ENCODE measurements at places on chromosomes 3 and 15. TPM values are rescaled to one million over a fixed set of nuclear protein-coding genes. Genes with fewer than 3 reads are reported as not detected.
A peak's percentile ranks its signal among the peaks of the same experiment; 100 is the strongest.

- DNase-seq: no peak
These were observed 63.2 kb downstream of the ASB7 start for GRCh38 chr15:100665570-100665969.

DNA sequence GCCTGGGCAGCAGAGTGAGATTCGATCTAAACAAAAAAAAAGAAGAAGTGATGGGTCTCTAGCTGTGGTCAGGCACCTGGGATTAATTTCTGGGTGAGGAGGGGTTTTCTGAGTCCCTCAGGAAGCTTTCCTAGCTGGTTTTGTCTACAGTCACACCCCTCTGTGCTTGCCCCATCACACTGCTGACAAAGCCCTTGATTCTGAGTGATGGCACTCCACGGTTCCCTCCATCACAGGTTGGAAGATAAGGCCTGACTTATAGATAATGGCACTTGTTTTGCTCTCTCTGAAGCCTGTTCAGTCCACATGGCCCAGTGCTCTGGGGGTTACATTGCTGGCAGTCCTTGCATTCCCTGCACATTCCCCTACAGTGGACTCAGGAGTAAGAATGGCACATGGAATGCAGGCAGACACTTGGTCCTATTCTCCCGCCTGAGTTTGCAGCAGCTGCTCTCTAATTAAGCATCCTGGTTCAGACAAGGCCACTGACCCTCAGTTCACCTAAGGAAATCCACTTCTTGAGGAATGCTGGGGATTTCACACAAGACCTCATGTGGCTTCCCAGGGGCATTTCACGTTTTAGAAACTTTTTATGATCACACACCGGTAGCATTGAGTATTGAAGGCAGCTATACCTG is 81.0 kb upstream of the NMNAT3 start:
- DNase-seq: peak; percentile 94

DNA sequence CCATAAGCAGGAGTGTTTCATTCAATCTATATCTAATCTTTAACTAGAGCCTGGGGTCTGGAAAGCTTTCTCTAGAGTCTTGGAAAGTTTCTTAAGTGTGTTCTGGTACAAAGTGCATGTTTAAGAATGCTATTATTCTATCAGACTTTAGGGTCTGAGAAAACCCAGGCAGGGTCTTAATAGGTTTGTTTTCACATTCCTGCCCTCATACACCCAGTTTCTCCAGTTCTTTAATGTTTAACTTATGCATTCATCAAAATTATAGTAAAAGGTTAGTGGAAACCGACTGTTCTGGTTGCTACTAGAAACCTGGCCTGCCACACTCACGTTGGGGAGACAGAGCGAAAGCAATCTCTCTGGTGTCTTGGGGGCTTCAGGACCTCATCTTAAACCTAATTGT is 102.9 kb upstream of the WDR72 start:
- no peak for DNase-seq

DNA sequence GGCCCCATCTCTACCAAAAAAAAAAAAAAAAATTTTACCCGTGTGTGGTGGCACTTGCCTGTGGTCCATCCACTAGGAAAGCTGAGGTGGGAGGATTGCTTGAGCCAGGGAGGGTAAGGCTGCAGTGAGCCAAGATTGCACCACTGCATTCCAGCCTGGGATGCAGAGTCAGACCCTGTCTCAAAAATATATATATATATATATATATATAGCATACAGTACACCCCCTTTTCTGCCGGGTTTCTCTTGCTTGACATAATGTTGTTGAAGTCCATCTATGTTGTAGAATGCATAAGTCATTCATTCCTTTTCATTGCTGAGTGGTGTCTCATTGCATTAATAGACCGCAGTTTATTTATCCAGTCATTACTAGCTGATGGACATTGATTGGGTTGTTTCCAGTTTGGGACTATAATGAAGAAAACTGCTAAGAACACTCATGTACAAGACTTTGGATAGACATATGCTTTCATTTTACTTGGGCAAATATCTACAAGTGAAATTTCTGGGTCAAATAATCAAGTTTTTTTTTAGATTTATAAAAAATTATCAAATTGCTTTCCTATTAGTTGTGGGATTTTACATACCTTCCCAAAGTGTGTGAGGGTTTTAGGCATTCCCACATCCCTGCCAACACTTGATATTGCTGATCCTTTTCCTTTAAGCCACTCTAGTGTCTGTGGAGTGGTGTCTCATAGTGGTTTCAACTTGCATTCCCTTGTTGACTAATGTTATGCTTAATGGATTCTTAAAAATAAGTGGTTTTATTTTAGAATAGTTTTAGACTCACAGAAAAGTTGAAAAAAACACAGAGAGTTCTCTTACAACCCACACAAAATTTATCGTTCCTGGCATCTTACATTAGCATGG is 2.1 kb upstream of the PRR20G start:
- peak; percentile 25 for DNase-seq

DNA sequence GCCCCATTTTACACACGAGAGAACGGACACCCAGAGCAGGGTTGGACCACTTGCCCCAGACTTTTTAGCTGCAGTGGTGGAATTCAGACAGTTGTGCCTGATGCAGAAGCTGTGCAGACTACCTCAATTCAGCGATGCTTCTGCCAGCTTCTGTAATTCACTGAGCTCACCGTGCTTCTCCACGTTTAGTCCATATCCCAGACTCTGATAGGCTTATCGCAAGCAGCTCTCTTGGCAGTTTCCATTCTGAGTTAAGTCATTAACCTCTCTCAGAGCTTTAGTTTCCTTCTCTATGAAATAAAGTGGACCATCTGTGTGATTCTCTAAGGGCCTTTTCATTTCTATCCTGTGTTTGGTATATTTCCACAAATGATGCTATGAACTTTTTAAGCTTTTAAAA is 37.1 kb downstream of the ABHD17C start:
- DNase-seq: no peak

DNA sequence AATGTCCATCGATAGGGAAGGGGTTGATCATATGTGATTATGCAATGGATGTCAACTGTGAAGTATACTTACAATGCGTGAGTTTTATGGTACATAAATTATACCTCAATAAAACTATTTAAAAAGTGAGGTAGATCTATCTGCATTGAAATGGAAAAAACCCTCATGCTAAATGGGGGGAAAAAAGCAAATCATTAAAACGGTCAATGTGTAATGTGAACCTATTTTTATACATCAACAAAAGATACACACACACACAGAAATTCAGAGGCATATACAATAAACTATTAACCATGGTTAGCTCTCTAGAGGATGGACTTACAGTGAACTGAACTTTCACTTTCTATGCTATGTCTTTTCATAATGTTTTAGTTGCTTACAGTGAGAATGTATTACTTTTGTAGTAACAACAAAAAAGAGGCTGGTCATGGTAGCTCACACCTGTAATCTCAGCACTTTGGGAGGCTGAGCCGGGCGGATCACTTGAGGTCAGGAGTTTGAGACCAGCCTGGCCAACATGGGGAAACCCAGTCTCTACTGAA is 23.1 kb downstream of the STIMATE start:
- no peak for DNase-seq

DNA sequence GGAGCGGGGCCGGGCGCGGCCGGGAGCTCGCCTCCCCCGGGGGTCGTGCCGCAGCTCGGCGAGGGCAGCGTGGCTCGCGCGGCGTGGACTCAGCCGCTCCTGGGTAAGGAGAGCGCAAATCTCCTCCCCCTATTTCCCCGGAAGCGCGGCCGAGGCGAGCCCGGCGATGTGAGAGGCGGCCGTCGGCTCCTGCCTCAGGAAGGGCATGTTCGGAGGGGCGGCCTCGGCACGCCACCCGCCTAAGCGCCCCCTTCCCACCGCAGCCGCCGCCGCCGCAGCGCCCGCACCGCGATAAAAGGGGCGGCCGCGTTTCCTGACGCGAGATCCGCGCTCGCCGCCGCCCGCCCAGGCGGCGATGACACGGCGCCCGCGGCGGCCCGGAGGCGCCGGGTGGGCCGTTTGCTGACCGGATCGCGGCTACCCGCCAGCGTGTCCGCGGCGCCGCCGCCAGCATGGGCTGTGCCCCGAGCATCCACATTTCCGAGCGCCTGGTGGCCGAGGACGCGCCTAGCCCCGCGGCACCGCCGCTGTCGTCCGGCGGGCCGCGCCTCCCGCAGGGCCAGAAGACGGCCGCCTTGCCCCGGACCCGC is at the start of gene PDE8A:
PDE8A (plus strand) TSS at position 146 of the 590 bp plus-strand sequence; CDS start at position 453, 307 bp downstream.
- peak; percentile 37 for DNase-seq

DNA sequence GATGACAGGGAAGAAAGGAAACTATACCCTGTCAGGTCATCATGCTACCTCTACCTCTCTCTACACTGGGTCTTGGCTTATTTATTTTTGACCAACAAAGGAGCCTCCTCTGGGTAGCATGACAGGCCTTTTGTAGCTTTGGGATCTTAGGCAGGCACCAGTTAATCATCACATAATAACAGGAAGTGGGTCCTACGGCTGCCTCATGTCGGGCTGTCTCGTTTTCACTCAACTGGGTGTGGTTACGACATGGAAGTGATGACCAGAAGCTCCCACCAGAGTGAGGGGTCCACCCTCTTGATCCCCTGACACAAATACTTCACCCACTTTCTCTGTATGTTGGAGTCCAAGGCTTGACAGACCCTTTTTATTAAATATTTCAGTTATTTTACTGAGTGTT is 105.3 kb downstream of the CD47 start:
- no peak for DNase-seq

Gene DPPA2
- 0.48 TPM for total RNA-seq

Gene IL5RA
- total RNA-seq: not detected

Gene SENP8
- total RNA-seq: 2.9 TPM

- DNase-seq: peak; percentile 91
These were observed 815.3 kb downstream of the TUSC7 start for GRCh38 chr3:117524890-117525289.

Gene GNB4
- 83.7 TPM for total RNA-seq

DNA sequence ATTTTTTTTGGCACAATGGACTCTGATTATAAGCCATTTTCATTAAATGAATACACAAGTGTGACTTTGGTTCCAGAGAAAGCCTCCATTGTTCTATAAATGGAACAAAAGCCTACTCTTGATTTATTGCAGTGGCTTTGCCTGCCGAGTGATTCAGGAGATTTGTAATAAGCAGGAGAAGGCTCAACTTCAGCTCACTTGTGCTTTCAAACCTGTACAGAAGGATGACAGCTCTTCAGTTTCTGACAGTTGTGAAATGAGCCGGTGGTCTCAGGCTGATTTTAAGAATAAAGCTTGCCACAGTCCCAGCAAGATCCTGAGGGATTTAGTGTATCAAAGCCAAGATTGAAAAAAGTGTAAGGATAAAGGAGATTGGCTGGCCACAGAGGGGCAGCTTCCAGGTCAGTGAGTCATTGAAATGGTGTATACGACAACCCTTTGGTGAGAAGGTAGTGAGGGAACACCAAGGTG is 438.8 kb upstream of the TGFBR2 start:
- peak; percentile 52 for DNase-seq

DNA sequence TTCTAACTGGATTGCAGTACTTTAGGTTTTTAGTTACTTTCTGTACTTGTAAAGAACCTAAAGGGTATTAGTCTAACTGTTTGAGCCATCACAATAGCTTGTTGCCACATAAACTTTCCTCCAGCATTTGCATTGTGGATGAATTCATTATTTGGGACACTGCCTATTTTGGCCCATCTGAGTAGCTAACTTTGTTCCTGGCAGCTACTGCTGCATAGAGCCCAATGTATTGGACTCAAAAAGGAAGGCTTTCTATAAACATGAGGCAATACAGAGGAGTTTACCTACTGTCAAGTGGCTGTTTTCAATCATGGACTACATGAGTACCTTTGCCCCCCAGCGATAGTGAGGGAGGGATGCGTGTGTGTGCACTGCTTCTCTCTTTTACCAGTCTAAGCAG is 1.9 kb downstream of the ROBO2 start:
- no peak for DNase-seq

Gene BLM
- 3.7 TPM for total RNA-seq

Gene BFSP2
- not detected for total RNA-seq

- DNase-seq: peak; percentile 64
These were observed 4.0 kb upstream of the LMCD1 start for GRCh38 chr3:8497582-8497981.

DNA sequence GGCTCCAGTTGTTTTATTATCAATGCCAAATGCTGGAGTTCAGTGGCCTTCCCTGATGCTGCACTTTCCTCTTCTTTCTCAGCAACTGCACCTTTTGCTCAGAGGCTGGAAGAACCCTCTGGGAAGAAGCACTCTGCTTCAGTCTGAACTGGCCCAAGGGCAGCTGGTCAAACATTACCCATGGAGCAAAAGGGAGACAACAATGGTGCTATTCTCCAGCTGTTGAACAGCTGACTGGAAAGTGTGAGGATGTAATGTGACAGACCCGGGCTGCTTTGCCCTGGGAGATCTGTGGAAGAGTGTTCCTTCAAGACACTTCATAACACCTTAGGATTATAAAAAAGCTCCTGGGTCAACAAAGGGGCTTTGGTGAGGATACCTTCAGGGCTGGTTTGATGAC is 84.9 kb downstream of the EPHB1 start:
- no peak for DNase-seq

GRCh38 chr3:132225664-132226063 is 91.5 kb upstream of the ACP3 start:
- no peak for DNase-seq

DNA sequence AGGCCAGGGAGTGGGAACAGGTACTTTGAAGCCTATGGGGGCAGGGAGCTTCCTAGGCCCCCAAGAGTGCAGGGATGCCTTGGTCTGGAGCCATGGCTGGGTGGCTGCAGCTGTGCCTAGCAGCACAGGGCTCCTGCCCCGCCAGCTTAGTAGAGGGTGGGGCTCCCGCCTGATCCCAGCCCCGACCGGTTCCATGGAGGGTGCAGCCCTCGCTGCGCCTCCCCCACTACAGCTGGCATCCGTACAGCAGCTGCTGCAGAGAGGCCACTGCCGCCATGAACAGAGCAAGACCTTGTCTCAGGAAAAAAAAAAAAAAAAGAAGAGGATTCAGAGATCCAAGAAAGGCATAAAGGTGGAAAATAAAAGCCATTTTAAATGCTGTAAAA is 277.2 kb downstream of the UBE2E2 start:
- DNase-seq: no peak

Gene MAGEL2
- 8.6 TPM for total RNA-seq

- DNase-seq: no peak
These were observed 2.0 kb upstream of the GP9 start for GRCh38 chr3:129058441-129059200.

- no peak for DNase-seq
These were observed 85.9 kb downstream of the SLCO3A1 start for GRCh38 chr15:91939403-91939831.

DNA sequence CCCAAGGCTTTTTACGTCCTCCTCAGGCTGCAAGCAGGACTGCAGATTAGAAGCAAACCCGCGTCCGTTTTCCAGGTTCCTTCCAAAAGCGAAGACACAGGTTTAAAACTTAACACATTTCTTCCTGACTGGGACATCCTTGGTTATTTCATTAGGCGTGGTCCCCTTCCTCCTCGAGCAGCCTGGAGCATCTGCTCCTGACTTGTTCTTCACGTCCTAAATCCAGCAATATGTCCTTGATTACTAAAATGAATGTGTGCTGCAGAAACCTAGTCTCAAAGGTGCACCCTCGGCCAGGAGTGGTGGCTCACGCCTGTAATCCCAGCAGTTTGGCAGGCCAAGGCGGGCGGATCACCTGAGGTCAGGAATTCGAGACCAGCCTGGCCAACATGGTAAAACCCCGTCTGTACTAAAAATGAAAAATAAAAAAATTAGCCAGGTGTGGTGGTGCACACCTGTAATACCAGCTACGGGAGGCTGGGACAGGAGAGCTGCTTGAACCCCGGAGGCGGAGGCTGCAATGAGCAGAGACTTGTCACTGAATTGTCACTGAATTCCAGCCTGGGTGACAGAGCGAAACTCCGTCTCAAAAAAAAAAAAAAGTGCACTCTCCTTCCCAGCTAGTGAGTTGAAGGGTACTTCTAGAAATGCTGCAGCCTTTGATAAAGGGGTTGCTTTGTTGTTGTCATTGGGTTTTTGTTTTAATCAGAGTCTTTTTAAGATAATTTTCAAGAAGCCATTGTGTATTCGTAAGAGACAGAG is 842 bp upstream of the LRIG1 start:
- DNase-seq: no peak

Data from astrocyte (in vitro differentiated cells and primary cell).